DMS 273 treated with DMSO at 0.1 percent for 48 hours (cell line): ENCODE measurements at places on chromosomes 4 and X.

DNA sequence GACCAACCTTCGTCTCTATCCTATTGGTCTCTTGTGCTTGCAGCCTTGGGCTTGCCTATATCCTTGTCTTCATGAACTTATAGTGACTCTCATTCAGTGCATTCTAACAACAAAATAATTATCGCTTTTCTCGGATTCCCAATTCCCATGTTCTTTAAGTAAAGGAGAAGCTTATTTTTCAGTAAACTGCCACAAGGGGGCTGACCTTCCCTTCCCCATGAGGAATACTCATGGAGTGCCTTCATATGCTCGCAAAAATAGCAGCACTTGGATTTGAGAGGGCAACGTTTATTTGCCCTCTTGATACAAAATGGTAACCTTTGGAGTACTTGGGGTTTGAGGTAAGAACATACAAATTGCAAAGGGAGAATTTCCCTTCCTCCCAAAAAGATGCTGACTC is 183.2 kb upstream of the TENT5D start:
- DNase-seq, result no peak

GRCh38 chr4:15652841-15653240 is 2.3 kb downstream of the FBXL5 start:
- DNase-seq, result no peak

DNA sequence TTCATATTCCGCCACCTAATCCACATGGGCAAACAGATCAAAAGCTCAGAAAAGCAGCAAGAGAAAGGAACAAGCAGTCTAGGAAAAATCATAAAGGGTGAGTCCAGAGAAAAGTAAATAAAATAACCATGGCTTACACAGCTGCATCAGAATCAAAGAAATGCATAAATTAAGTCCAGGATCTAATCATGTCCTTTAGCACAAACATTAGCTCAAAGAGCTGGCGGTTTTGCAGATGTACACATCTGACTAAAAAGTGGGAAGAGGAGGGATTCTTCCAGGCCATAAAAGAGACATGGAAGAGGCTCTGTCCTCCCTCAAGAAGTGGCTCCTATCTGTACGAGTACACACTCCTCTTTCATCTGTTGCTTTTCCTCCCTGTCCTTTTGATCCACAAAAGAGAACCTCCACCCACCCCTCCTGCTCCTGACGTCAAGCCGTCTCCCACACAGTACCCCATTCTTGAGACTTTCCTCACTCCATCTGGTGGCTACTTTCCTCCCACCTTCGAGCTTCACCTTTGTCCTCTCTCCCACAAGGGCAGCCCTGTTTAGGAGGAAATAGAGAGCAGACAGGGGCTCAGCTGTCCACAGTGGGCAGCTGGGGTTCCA is 92.5 kb downstream of the RASL11B start:
- DNase-seq, result no peak

DNA sequence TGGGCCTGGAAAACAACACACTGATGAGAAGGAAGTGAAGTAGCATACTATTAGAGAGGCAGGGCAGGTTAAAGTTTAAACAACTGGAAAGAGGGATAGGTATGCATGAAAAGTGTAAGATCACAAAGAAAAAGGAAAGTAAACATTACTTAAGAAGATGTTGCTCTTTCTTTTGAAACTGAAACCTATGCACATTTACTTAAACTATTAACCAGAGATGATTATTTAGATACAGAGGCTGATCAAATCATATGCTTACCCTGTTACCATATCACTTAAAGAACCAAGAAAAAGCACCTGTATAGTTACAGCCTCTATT is 37.8 kb downstream of the NAP1L5 start:
- no peak for DNase-seq

GRCh38 chrX:41796046-41796445 is 72.1 kb downstream of the GPR82 start:
- no peak for DNase-seq
